ENCODE measurements at places on chromosomes 16 and 17. TPM values are rescaled to one million over a fixed set of nuclear protein-coding genes. Genes with fewer than 3 reads are reported as not detected.

Gene TMEM219
- 63.9 TPM for total RNA-seq

Gene ARHGDIG
- 0.28 TPM for total RNA-seq

Gene NFE2L1
- 233 TPM for total RNA-seq

Gene SYNGR3
- total RNA-seq: 3.6 TPM

Gene CYBA
- 118 TPM for total RNA-seq

Gene HOXB8
- total RNA-seq: 0.97 TPM

Gene LITAF
- total RNA-seq: 24.3 TPM

Gene ALOX15B
- total RNA-seq: not detected

Gene SRRM2
- total RNA-seq: 103 TPM

Gene KRT39
- total RNA-seq: not detected

Gene CCL17
- not detected for total RNA-seq

Gene NPEPPS
- total RNA-seq: 124 TPM

Gene KRTAP4-9
- not detected for total RNA-seq

Gene USH1G
- not detected for total RNA-seq
